ENCODE measurements at places on chromosomes 3 and 15. TPM values are rescaled to one million over a fixed set of nuclear protein-coding genes. Genes with fewer than 3 reads are reported as not detected.

The UBAP1L gene
- 0.60 TPM for total RNA-seq

The C2CD4A gene
- total RNA-seq: 0.17 TPM

The TRIM42 gene
- not detected for total RNA-seq

The DPPA2 gene
- not detected for total RNA-seq

The ERC2 gene
- not detected for total RNA-seq

The RARRES1 gene
- 11.2 TPM for total RNA-seq

All from A549 treated with Mapracorat at 1 μM for 4 hours (cell line).